ENCODE measurements at places on chromosomes 12 and 14.

- DNase-seq, result no peak
These were observed at the start of gene IFI27 for GRCh38 chr14:94110552-94111181. IFI27 (plus strand) TSS chr14:94110736.

GRCh38 chr14:95649230-95649629 is 37.0 kb upstream of the TCL1B start:
- DNase-seq, result peak; percentile 54

DNA sequence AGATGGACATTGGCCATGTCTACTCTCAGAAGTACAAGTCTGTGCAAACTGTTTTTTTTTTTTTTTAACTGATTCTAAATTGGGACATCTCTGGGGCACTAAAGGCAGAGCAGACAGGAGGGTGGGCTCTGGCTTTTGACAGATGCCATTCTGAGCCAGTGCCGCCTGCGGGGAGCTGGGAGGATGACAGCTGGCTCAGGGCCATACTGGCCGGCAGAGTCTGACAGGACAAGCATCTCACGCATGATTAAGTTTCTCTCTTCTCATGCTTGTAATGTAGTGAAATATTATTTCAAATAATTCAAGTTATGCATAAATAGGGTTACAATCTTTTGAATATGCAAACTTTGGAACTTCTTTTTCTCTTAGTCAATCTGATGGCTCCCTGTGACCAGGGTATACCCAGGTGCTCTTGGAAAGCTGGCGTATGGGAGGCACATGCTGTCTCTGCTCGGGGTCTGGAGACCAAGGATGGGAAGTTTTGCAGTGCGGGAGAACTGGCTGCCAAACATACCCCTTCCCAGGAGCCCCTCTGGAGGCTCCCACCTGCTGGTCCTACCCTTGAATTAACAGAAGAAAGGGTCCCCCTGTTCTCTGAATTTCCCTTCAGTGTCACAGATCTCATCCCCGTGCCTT is 7.6 kb downstream of the CDCA4 start:
- no peak for DNase-seq

DNA sequence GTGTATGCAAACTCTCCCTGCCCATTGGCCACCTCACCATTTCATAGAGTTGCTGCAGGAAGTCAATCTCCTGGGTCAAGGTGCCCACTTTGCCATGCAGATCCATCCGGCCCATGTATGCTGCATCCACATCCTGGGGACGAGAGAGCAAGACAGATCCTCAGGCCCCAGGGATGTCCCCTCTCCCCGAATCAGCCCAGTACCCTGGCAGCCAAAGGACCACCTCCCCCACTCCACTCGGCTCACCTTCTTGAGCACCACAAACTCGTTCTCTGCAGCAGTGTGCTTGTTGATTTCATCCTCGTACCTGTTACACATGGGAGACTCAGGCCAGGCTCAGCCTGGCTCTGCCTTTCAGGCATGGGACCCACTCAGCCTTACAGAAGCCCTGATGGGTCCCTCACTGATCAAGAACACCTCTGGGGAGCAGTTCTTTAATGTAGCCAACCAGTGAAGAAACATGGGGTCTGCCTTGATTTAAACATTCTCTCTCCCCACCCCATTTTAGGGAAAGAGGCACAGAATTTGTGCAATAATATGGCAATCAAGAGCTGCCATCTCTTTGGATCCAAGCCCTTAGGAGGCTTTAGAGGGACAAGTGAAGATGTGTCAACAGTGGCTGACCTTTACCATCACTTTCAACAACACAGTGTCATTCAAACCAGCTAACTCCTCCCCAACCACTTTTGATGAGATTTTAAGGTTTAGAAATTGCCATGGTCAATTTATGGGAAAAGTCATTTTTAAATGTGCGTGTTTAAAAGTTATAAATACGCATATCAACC is 3.9 kb downstream of the KRT79 start:
- no peak for DNase-seq

DNA sequence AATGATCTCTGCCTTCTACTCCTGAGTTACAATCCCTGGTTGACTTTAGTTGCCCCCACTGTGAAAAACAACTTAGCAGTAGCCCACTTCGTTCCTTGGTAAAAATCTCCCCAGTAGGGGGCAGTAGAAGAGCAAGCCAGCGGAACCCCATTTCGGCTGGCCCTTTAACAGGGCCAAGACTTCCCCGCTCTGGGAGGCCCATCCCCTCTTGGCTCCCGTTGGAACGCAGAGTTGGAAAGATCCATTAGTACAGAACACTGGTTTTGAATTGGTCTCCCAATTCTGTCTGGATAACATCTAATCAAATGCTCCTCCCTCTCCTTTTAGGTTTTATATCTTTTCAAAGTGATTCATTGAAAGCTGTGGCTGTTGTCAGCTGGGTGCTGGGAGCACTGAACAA is 1133.3 kb downstream of the BCL11B start:
- DNase-seq, result peak; percentile 42

- DNase-seq, result no peak
These were observed 91.9 kb upstream of the BCL2L14 start for GRCh38 chr12:11978726-11979384.

GRCh38 chr14:41350476-41350875 is 256.2 kb upstream of the LRFN5 start:
- no peak for DNase-seq

DNA sequence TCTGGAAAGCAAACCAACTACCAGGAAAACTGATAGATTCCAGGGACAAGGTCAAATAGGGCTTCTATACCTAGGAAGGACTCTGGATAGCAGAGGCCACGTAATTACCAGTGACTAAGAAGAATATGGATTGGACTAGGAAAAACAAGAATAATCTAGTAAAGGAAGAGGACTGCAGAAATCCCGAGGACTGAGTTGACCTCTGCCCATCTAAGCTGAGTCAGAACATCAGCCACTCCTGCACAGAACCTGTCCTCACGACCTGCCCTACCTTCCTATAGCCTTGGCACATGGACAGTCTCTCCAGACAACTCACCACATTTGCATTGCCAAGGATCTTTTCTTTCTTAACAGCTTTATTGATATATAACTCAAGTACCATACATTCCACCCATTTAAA is 2.3 kb downstream of the OR6J1 start:
- no peak for DNase-seq

- DNase-seq, result no peak
These were observed 68.5 kb downstream of the RIN3 start for GRCh38 chr14:92581966-92582566.

DNA sequence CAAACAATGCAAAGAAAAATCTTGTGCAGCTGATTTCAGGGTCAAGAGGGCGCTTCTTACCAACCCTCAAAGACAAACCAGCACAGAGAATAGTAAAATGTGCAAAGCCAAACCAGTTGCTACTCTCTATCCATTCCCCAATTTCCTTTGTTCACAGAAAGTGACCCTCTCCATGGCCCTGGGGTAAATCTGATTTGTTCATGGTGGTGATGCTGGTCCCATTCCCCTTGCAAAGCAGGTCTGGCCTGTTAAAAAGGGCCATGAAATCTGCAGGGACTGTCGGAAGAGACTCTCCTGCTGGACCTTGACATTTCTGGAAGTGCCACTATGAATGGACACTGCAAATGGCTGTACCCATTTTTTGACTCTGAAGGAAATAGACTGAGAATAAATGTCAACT is 113.5 kb downstream of the HMGA2 start:
- DNase-seq, result no peak

DNA sequence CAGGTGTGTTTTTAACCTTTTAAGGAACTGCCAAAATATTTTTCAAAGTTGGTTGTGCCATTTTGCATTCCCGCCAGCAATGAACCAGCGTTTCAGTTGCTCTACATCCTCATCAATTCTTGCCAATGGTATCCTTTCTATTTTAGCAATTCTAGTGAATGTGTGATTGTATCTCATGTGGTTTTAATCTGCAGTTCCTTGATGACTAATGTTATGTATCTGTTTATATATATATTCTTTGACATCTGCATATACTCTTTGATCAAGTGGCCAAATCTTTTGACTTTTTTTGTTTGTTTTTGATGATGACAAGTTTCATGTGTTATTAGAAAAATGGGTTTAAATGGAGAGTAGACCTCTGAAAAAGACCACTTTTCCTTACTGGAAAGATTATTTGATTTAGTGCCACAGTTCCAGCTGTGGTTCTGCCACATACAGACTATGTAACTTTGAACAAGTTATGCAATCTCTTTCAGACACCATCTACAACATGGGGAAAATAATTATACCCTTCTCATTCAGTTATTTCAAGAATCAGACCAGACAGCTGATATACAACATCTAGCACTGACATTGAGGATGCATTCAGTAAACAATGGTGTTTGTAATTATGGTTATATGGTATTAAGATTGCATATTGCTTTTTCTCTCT is 146.3 kb upstream of the CNOT2 start:
- DNase-seq, result no peak

GRCh38 chr14:51828017-51828797 is 32.2 kb upstream of the GNG2 start:
- DNase-seq, result no peak

- DNase-seq, result no peak
These were observed 969.3 kb downstream of the TMTC2 start for GRCh38 chr12:83656004-83656403.

DNA sequence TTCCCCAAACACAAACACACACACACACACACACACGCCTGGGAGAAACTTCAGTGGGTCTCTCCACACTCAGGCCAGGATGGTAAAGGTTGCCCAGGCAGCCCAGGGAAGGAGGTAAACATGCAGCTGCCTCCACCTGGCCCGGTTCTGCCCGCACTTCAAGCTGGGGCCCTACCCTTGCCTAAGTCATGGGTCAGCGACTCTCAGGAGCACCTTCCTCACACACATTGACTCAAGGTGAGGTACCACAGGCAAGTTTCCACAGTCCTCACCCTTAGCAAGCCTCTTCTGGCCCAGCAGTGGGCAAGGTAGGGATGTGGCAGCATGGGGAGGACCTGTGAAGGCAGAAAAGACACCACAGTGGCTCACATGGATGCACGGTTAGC is 14.1 kb upstream of the FAIM2 start:
- no peak for DNase-seq

DNA sequence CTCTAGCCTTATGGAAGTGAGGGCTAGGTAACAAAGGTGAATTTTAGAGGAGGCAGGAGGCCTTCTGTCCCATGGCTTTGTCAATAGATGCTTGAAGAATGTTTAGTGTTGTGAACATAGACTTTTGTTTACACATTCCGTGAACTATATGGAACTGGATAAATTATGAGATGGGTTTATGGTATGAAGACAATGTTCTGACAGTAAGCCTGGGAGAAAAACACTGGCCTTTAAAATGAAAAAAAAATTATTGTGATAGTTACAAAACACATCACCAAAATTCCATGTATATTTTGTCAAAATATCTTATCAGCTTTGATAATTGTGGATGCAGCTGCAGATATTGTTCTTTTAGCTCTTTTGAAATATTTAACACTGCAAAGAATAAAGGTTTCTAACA is 251.5 kb upstream of the DCN start:
- no peak for DNase-seq

GRCh38 chr12:123150744-123151456 is at the start of gene PITPNM2:
PITPNM2 (minus strand) TSS chr12:123151090; CDS start chr12:123034590, 116,500 bp downstream.
- peak; percentile 14 for DNase-seq

- no peak for DNase-seq
These were observed 90.6 kb upstream of the BCL2L14 start for GRCh38 chr12:11980115-11980514.

DNA sequence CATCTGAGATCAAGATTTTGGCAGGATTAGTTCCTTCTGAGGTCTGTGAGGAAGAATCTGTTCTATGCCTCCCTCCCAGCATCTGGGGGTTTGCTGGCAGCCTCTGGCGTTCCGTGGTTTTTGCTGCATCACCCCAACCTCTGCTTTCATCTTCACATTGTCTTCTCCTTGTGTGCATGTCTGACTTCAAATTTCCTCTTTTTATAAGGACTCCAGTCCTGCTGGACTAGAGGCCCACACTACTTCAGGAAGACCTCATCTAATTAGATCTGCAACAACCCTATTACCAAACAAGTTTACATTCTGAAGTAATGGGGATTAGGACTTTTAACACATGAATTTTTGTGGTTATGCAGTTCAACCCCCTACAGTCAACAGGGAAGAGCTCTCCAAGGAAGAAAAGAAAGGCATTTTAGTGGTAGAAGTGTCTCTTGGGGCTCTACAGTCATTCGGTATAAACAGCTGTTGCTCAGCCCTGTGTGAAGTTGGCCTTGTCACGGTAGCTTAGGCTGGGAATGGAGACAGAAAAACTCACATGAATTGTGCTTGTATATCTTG is 89.7 kb downstream of the CAND1 start:
- no peak for DNase-seq
